ENCODE measurements at places on chromosomes 1 and 21. TPM values are rescaled to one million over a fixed set of nuclear protein-coding genes. Genes with fewer than 3 reads are reported as not detected.

SYPL2 gene
- total RNA-seq: under 0.01 TPM

LMOD1 gene
- total RNA-seq: not detected

FGR gene
- not detected for total RNA-seq

NEXN gene
- 6.1 TPM for total RNA-seq

C1orf116 gene
- not detected for total RNA-seq

BGLAP gene
- total RNA-seq: not detected

IGSF5 gene
- total RNA-seq: not detected

TAS1R1 gene
- not detected for total RNA-seq

NOTCH2 gene
- total RNA-seq: 71.2 TPM

MCOLN2 gene
- total RNA-seq: 0.36 TPM

OLFML3 gene
- total RNA-seq: 0.36 TPM

GLRX2 gene
- 23.8 TPM for total RNA-seq

TEKT2 gene
- total RNA-seq: not detected

CFAP45 gene
- 1.1 TPM for total RNA-seq

PDZK1 gene
- total RNA-seq: 0.27 TPM

TDRD10 gene
- total RNA-seq: 2.9 TPM

CYP4A22 gene
- total RNA-seq: 0.07 TPM

RAB4A gene
- 19.3 TPM for total RNA-seq
